CD4-positive, CD25-positive, alpha-beta regulatory T cell (primary cell): ENCODE measurements at places on chromosomes 4 and X. TPM values are rescaled to one million over a fixed set of nuclear protein-coding genes. Genes with fewer than 3 reads are reported as not detected.
A peak's percentile ranks its signal among the peaks of the same experiment; 100 is the strongest.

The GRIA2 gene
- not detected for polyA plus RNA-seq

The FGF13 gene
- polyA plus RNA-seq: not detected

The PAGE2 gene
- not detected for polyA plus RNA-seq

DNA sequence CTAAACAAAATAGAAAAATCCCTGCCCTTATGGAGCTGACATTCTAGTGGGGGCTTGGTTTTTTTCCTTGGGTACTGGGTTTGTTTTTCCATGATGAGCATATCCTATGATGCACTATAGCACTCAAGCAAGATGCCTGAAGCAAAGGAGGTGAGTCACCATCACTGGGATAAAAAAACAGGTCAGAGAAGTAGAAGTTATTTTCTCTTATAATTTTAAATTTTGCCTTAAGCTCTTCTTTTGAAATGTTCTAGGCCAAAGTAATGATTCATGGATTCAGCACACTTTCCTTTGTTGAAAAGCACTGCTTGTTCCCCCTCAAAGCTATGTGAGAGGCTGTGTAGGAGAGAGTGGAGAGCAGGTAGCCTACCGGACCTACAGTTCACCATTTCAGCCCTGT, 15.2 kb upstream of the CXCL2 start:
- H3K36me3 ChIP-seq: no peaks in the 10 kb centered on the region
- DNase-seq: no peak
- H3K27ac ChIP-seq: no peak overlapping the region

- H3K27ac ChIP-seq: no peak overlapping the region
- H3K4me1 ChIP-seq: no peaks in the 10 kb centered on the region
- no peak for DNase-seq
- H3K27me3 ChIP-seq: no peaks in the 10 kb centered on the region
Observed at GRCh38 chr4:62209757-62210485, 1009.8 kb downstream of the ADGRL3 start.

DNA sequence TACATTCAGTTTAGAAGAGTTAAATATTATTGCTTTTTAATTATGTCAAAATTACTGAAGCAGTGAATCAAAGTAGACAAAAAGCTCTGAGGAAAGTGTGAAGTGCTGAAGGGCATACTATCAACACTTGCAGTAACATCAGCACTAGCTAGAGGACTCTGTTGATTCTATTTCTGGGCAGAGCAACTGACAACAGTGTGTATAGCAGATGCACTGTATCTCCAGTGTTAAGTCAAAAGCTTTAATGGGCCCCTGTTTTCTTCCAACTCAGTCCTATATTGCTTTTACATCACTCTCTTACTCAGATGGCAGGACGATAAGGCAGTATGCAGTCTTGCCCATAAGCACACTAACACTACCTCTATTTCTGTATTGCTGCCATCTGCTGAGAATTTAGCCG, 435.2 kb upstream of the AMOT start:
- H3K4me1 ChIP-seq: no peaks in the 10 kb centered on the region
- H3K4me3 ChIP-seq: no peak overlapping the region
- H3K27me3 ChIP-seq: no peaks in the 10 kb centered on the region

DNA sequence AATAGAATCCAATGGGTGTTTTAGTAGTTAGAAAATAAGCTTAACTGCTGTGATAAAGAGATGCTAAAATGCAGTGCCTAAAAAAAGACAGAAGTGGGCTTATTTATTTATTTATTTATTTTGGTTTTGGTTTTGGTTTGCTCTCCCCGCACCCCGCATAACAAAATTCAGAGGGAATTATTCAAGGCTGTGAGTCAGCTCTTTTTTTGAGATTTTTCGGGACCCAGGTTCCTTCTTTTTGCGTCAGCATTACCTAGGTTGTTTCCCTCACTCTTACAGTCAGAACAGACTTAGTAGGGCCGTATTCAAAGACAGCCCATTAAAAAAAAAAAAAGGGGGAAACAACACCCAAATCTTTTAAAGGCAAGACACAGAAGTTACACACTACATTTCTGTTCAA, 1495.5 kb upstream of the ADGRL3 start:
- H3K36me3 ChIP-seq: no peaks in the 10 kb centered on the region
- DNase-seq: no peak
- no peak overlapping the region for H3K4me3 ChIP-seq
- no peaks in the 10 kb centered on the region for H3K27me3 ChIP-seq
- H3K27ac ChIP-seq: no peak overlapping the region
- H3K4me1 ChIP-seq: no peaks in the 10 kb centered on the region

DNA sequence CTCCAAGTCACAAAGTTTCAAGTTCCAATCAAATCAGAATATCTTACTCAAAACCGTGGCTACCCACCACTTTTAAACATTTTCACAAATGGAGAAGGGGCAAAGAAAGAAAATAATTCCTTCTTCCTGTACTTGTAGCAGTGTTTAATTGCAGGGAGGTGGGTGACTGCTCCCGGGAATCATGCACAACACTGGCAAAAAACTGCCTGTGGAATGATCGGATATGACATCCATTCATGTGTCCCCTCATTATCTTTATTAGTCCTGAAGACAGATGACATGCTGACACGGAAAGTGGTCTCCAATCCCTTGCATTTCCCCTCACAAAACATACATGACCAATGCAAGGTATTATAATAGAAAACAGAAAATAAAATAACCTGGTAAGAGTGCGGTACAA, 2.0 kb downstream of the TSPAN5 start:
- no peaks in the 10 kb centered on the region for H3K36me3 ChIP-seq
- peak overlapping the region; percentile 95 for H3K4me3 ChIP-seq
- no peaks in the 10 kb centered on the region for H3K27me3 ChIP-seq
- H3K4me1 ChIP-seq: peaks cover 62% of the 10 kb centered on the region

DNA sequence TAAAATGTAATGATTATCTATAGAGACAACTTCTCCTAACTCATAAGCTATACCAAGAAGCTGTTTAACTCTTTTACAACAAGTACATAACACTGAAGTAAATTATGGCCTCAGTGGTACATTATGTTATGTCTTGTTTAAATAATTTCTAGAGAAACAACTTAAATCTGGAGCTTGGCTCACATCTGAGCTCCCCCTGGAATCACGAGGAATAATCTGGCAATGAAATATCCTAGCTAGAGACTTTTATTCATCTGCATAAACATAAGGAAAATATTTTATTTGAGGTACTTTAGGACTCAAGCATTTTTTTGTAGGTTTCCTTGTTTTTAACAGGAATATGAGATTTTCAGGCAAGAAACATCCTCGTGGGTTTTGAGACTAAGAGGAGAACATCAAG, 354.7 kb upstream of the SLC7A11 start:
- H3K27ac ChIP-seq: no peak overlapping the region
- no peaks in the 10 kb centered on the region for H3K27me3 ChIP-seq
- H3K36me3 ChIP-seq: no peaks in the 10 kb centered on the region
- H3K4me3 ChIP-seq: no peak overlapping the region
- DNase-seq: no peak

DNA sequence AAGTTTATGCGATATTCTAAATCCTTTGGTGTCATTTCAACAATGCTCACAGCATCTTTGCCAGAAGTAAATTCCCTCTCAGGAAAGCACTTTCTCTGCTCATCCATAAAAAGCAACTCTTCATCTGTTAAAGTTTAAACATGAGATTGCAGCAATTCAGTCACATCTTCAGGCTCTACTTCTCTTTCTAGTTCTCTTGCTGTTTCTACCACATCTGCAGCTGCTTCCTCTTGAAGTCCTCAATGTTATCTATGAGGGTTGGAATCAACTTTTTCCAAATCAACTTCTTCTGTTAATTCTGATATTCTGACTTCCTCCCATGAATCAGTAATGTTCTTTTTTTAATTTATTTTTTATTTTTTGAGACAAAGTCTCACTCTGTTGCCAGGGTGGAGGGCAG, 100.9 kb downstream of the LCORL start:
- no peaks in the 10 kb centered on the region for H3K36me3 ChIP-seq
- H3K27me3 ChIP-seq: no peaks in the 10 kb centered on the region
- no peak overlapping the region for H3K4me3 ChIP-seq
- H3K4me1 ChIP-seq: no peaks in the 10 kb centered on the region
- no peak for DNase-seq
- no peak overlapping the region for H3K27ac ChIP-seq

DNA sequence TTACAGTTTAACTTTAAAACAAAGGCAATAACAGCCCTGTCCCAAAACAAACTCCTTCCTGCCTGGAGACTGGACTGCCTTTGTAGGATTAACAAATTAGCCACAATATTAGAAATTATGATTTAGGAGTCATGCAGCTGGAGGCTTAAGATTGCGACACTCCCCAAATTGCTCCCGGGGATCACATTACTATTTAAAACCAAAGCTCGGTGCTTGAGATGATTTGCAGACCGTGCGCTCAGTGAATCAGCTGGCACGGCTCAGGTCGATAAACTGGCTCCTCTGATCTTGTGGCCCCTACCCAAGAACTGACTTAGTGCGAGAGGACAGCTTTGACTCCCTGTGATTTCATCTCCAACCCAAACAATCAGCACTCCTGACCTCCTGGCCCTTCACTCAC, 829.3 kb downstream of the NLGN4X start:
- no peaks in the 10 kb centered on the region for H3K4me1 ChIP-seq
- H3K27me3 ChIP-seq: no peaks in the 10 kb centered on the region
- no peak overlapping the region for H3K4me3 ChIP-seq
- H3K27ac ChIP-seq: no peak overlapping the region

GRCh38 chrX:30948051-30948450, 59.0 kb upstream of the TAB3 start:
- DNase-seq: no peak

- H3K36me3 ChIP-seq: no peaks in the 10 kb centered on the region
- DNase-seq: no peak
- H3K27me3 ChIP-seq: no peaks in the 10 kb centered on the region
- no peak overlapping the region for H3K27ac ChIP-seq
Observed at GRCh38 chrX:38935561-38935960, 134.3 kb downstream of the MID1IP1 start.

- no peaks in the 10 kb centered on the region for H3K27me3 ChIP-seq
- peaks cover 21% of the 10 kb centered on the region for H3K36me3 ChIP-seq
- H3K27ac ChIP-seq: no peak overlapping the region
- no peak for DNase-seq
- H3K4me3 ChIP-seq: peak overlapping the region; percentile 49
Observed at GRCh38 chr4:184447664-184448063, 26.7 kb downstream of the IRF2 start.
